Stimulated activated CD4-positive, alpha-beta T cell treated with anti-CD3 and anti-CD28 coated beads, Interleukin-12 subunit alpha, Interleukin-12 subunit beta, amount 100 ng/mL, for 48 hours (primary cell): ENCODE measurements at places on chromosomes 5 and 9.

DNA sequence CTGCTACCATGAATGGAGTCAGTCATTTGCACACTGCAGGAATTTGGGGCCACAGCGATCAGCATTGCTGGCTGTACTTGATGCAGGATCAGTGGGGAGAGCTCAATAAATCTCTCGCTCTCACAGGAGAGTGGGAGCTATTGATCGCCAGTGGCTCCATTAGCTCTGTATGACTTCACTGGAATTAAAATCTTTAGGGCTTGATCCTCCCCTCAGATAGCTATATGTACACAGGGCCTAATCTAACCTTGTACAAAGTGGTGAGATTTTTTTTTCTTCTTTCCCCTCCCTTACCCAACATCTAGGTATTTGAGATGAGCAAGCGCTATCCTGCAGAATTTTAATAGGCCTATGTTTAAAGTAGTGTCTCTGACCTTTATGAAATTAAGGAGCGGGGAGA, 84.9 kb downstream of the IZUMO3 start:
- DNase-seq = no peak

GRCh38 chr9:82880336-82881050, 182.4 kb downstream of the RASEF start:
- DNase-seq = no peak

GRCh38 chr9:113781381-113781780, 94.7 kb upstream of the ZNF618 start:
- DNase-seq = no peak

DNA sequence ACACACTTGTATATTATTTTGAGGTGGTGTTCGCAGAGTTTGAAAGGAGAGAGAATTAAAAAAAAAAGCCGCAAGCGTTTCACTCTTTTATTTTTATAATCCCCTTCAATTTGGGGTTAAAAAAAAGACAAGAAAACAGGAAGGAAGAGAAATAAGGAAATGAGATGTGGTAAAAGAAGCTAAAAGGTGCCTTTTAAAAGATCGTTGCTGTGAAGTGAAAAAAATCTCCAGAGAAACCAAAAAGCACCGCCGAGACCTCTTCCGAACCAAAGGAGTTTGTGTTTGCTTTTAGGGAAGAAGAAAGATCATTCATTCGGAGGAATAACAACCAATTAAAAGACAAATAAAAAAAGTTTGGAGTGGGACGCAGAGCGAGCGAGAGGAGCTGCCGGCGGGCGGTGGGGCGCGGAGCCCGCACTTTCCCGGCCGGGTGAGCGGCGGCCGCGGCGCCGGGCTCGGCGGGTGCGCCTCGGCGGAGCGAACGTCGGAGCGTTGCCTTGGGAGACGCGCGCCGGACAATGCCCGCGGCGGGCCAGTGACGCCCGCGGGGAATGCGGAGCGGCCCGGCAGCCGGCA, 355 bp downstream of the TLE4 start:
- no peak for DNase-seq

DNA sequence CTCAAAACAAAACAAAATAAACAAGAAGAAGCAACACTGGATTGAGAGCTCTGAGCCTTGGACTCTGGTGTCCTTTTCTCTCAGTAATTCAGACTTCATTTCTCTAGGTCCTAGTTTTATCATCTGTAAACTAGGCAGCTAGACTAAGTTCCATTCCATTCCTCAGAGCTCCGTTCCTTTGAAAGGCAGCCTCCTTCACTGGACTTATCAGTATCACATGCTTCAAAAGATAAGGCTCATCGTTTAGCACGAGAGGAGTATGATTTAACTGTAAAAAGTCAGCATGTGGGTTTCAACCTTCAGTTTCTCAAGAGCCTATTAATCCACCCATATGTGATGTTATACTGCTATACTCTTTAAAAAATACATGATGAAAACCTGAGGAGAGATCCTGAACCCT, 1.6 kb downstream of the ATP10B start:
- no peak for DNase-seq

GRCh38 chr5:177468685-177469628, 4.5 kb downstream of the DBN1 start:
- DNase-seq = no peak

GRCh38 chr5:134982230-134982629, 14.5 kb downstream of the CATSPER3 start:
- no peak for DNase-seq

- DNase-seq = no peak
Measured at GRCh38 chr9:123685489-123686083, 244.3 kb downstream of the DENND1A start.

GRCh38 chr9:96164268-96164683, 137.7 kb downstream of the HSD17B3 start:
- DNase-seq = no peak

DNA sequence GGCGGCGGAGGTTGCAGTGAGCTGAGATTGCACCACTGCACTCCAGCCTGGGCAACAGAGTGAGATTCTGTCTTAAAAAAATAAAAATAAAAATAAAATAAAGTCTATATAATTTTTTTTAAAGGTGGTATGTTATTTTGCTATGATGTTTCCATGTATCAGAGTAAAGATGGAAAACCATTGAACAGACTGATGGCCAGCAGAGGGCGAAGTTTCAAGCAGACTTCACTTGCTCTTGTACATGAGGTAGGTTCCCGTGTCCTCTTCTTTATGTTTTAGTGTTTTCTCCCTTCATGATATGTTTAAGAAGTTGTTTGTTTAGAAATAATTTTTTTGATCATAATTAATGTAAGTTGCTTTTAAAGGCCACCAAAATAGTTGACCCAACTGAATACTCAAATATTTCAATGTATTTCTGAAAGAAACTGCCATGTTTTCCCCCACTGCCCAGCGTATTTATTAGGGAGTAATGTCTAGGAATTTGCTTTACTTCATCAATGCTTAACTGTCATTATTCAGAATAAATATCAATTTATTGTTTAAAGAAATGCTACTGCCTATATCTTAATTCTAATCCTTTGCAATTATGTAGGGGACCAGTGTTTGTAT, 146.4 kb downstream of the HACD4 start:
- DNase-seq = peak; percentile 53

GRCh38 chr9:109641372-109641659, 138.7 kb upstream of the PALM2AKAP2 start:
- DNase-seq = no peak

- DNase-seq = no peak
Measured at GRCh38 chr9:23603311-23603710, 222.7 kb downstream of the ELAVL2 start.

DNA sequence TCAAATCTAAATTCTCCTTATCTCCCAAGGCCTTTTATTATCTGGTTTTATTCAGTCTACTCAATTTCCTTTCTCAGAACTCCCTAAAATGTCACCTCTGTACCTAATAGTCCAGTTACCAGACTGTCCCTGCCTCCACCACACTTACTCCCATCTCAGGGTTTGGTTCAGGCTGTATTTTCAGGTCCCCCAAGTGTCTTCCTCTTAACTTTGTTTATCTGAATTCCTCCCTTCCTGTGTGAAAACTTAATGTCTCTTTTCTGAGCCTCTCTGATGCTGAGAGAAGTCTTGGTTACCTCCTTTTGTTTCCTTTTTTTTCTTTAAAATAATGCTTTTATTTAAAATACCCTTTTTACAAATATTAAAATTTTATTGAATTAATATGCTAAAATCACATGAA, 133.4 kb downstream of the PAM start:
- DNase-seq = no peak
